ENCODE measurements at places on chromosomes 11 and 22. TPM values are rescaled to one million over a fixed set of nuclear protein-coding genes. Genes with fewer than 3 reads are reported as not detected.

Gene OR52I1
- total RNA-seq = not detected

Gene SLC17A6
- total RNA-seq = not detected

Gene OR52N2
- not detected for total RNA-seq

Gene SLC5A1
- total RNA-seq = 2.4 TPM

DNA sequence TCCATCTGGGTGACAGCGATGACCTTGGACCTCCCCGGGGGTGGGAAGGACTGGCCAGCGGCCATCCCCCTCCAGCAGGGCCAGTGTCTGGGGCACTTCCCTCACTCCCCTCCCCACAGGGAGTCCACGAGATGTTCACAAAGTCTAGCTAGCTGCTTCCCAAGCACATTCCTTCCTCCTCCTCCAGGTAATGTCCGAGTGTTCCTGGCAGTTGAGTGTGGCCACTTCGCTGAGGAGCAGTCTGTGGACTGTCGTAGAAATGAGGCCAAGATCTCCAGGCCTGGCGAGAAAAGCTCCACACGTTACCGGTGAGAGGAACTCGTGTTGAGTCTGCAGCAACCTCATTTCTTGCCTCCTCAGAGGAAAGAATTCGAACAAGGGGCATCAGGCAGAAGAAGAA is 425.5 kb downstream of the BRD1 start:
- DNase-seq = no peak

DNA sequence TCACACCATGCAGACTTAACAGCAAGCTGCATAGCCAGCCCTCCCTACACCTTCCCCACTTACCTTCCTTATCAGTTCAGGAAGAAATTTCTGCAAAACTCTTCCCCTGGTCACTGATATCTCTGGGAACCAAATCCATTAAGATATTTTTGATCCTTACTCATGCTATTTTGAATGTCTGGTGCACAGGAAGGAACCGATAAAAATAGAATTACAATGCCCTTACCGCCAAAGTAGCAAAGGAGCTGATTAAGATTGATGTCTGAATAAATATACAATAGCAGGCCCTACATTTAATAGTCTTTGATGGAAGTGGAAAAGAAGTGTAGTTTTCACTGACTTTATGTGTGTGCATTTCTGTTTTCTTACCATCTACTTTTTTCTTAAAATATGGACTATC is 117.3 kb downstream of the MPPED2 start:
- DNase-seq = no peak

DNA sequence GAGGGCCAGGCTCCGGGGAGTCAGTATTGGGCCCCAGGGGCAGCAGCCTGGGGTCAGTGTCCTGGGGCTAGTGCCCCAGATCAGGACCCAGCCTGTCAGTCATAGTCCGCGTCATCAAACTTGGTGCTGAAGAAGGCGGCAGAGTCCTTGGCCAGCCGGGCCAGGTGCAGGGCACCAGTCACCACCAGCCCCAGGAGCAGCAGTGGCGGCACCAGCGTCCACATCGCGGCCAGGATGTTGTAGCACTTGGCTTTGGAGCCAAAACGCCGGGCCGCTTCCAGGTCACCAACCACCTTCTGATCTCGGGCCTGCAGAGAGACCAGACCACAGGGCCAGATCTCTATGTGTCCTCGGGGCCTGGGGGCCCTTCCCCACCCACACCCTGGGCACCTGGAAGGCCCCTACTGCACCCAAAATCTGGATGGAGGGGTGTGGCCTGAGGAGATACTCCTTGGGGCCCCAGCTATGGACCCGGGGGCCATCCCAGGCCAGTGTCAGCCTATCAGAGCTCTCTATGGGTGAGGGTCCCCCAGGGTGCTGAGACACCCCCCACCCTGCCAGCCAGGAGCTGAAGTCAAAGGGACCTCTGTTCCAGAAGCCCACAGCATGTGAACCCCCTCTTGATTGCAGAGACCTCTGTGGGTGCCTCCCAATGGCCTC is 790 bp downstream of the IFITM5 start:
- DNase-seq = no peak

- DNase-seq = peak; percentile 15
Measured at GRCh38 chr11:121323046-121323607, 30.6 kb downstream of the SC5D start.

Measured in tongue (tissue), 3 donors.